ENCODE measurements at places on chromosomes 1 and 21.

DNA sequence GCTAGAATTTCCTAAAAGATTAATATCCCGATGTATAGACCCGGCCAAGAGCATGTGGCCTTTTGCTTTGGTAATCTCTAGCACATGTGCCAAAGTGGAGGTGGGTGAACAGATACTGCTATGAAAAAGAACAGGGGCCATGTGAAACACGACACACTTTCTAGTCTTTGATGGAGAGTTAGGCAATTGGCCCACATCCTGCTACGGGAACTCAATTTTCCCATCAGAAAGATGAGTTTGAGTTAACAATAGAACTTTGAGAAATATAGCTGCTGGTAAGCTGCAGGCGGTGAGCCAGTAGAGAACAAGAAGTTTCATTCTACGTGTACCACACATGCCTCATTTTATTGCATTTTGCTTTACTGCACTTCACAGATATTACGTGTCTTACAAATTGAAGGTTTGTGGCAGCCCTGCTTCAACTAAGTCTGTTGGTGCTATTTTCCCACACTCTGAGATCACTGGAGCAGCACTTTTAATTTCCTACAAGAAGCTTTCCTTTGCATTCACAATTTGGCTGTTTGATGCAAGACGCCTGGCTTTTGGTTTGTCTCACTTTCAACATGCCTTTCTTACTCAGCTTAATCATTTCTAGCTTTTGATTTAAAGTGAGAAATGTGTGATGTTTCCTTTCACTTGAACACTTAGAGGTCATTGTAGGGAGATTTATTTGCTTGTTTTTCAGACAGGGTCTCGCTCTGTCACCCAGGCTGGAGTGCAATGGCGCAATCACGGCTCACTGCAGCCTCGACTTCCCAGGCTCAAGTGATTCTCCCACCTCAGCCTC lies 46.3 kb downstream of the HTR6 start:
- DNase-seq = no peak

- no peak for DNase-seq
Observed at GRCh38 chr1:35569936-35570335, 3.2 kb upstream of the TFAP2E start.

DNA sequence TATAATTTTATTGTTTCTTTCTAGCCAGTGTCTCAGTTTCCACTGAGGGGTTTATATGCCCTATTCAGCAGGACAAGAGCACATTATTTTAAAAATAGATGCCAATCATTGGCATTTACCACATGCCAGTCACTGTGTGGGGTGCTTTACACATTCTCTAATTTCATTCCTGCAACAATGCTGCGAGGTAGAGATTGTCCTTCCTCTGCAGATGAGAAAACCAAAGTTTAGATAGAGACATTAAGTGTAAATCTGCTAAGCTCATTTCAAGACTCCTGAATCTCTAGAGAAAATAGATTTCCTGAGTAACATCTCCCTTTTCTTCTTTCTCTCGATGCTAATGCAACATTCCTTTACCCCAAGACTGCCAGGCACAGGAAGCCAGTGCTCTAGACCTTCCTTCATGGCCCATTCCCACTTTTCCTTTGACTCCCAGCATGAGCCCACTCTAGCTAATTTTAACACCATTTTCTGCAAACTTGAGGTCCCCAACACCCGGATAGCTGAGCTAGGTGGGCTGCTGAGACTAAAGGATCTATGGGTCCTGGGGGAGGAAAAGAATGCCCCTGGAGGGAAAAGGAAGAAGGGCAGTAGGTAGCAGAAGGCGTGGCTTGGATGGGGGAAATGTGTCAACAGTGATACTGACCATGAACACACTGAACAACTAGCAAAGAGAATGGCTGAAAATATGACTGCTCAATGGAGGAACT lies 50.0 kb downstream of the SH3GLB1 start:
- no peak for DNase-seq

DNA sequence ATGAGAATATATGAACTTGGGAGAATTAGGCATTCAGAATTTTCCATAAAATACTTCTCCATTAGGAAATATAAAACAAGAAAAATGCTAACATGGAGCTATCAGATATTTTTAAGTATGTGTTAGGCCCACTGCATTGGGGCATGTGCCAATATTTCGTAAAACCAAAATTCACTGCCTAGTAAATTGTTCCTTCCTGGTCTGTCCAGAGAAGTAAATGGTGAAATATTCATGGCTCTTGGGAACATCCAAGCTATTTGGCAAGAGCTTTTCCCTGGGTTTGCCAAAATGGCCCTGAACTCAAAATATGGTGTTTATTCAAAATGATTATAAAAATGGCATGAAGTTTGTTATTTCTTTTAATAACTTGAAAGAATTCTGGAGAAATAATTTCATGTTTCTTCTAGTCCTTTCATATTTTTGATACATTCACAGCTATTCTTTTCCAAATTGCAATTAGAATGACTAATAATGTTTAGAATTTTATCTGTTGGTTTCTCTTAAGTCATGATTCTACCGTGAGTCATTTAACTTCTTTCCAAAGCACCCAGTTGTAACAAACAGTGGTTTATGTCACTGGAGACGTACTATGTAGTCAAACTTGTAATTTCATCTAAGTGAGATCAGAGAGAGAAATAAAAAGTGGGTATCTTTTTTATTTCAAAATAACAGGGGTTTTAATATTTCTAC lies 25.7 kb upstream of the SLC19A2 start:
- DNase-seq = no peak

DNA sequence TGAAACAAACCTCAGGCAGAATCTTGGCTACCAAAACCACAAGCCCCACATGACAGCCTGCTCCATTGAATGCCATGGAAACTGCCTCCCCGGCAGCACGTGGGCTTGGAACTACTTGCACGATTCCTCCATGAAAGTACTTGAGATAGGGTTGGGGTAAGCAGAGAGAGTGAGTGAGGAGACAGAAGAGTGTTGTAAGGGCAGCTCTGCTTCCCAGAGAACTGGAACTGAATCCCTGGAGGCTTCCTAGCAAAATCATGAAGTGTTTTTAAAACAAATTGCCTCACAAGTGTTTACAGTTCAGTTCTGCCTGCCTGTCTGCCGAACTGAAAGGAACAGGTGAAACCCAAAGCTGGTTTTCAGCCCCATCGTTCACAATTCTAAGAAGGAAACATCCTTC lies 35.3 kb upstream of the DNASE2B start:
- no peak for DNase-seq

DNA sequence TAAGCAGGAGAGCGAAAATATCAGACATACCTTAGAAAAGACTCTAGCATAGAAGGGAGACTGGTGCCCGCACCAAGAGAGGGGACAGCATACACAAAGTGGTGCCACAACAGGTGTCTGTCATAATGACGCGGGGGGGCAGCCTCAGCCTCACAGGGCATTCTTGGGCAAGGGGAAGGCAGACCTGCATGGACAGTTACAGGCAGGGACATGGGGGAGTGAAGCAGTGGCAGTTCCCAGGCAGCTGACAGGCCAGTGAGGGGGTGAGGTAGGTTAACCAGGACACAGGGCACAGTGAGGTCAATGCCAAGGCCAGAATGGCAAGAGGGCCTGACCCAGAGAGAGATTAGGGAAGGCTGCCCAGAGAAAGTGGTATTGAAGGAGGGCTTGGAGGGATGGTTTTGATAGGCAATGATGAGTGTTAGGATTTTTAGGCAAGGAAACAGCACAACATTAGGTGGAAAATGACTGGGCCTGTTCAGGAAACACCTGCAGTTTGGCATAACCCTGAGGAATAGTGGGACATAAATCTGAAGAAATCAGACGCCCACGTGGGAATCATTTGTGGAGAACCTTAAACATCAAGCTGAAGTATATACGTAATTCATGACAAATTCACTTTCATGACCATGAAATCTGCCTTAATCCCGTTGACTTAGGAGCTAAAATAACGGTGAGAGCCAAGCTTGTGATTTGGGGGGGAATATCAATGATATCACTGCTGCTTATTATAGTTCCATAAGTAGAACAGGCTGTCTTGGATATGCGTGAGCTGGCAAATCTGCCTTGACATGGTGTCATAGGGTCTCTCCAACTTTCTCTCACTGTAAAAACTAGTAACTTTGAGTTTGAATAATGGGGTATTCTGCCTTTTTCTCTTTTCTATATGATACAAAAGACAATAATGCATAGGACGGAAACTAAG lies 8.9 kb downstream of the PTPN14 start:
- no peak for DNase-seq

DNA sequence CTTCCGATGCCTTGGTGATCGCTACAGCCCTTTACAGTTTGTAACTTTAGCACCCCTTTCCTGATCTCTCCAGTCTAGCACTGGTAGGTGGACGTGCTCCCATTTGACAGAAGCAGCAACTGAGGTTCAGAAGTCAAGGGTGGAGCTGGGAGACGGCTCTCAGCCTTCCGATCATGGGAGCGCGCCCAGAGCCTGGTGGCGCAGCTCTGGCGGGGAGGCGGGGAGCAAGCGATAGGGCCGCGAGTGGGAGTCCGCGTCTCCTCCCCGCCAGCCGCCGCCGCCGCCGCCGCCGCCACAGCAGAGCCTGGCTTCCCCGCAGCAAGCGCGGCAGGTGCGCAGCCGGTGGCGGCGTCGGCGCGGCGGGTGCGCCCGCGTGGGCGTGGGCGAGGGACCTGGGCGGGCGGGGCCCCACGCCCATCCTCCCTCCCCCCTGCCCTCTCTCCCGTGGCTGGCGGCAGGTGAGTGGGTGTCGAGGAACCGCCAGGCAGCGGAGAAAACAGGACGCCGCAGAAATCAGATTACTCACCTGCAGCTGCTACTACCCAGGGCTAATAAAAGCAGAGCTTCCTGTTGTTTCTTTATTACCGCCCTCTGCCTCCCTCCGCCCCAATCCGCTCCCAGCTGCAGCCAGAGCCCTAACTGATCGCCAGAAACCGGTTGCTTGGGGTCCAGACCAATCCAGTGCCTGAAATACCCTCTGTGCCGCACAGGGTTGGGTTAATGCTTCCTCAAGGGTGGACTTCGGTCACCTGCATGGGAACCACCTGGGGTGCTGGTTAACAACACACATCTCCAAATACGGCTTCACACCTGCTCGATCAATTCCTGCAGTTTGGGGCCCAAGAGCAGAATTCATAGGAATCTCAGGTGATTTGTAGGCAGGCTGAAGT lies 60.2 kb upstream of the ID3 start:
- peak; percentile 83 for DNase-seq
